ENCODE measurements at places on chromosomes 5 and 9.

DNA sequence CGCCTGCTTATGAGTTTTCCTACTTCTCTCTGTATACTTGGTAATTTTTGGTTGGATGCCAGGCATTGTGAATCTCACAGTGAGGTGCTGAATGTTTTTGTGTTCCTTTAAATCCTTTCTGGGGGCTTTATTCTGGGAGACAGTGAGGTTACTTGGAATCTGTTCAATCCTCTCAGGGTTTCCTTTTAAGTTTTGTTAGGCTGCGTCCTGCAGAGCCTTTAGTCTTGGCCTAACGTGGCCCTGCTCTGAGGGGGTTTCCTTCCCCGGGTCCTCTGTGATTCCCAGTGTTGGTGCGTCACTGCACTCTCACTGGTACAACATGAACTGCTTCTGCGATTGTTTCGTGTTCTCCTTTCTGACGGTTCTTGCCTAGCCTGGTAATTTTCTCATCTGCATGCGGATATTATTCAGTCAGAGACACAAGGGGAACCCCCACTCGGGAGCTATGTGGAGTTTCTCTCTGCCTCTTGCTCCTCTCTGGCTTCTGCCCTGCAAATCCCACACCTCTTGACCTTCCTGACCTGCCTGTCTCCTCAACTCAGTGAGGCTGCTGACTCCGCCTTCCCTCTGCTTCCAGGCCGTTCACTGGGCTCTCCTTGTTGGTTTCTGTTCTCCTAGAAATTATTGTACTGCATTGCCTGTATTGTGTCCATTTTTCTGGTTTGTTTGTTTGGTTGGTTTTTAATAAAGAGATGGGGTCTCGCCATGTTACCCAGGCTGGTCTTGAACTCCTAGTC is 128.1 kb downstream of the DAB2IP start:
- no peak for DNase-seq

DNA sequence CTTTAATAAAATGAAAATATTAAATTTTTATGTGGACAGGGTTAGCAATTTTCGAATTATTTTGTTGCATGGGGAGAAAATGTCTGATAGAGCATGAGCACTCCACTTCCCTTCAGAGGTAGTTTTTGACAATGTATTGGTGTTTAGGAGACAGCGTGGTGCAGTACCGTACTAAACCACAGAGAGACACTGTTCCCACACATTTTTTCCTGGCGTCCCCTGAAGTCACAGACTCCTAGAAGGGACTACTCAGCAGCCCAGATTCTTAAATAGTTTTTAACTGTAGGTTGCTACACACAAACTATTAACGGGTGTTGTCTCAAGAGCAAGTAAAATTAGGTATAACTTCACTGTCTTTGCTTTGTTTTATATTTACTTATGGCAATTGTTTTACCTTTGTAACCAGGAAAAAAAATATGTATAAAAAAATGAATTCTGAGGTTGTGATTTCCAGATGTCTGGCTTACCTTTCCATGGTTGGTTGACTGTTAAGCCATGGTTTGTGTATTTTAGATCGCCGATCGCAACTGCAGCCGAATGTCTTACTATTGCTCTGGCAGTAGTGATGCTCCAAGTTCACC is 171.2 kb downstream of the DOCK8 start:
- DNase-seq = peak; percentile 3

DNA sequence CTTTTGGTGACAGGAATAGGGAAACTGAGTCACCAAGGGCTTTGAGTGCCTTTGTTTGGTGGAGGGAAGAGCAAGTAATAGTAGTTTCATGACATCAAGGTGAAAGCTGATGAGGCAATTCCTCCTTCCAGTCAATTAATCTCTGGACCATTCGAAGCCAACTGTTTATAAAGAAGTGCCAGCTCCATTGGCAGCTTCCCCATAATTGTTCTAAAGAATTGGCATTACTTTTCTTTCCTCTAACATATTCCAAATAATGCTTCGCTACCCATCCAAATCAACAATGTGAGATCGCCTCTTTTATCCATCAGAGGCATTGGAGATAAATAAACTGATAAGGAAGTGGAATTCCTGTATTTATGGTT is 132.4 kb downstream of the NPR3 start:
- DNase-seq = no peak

DNA sequence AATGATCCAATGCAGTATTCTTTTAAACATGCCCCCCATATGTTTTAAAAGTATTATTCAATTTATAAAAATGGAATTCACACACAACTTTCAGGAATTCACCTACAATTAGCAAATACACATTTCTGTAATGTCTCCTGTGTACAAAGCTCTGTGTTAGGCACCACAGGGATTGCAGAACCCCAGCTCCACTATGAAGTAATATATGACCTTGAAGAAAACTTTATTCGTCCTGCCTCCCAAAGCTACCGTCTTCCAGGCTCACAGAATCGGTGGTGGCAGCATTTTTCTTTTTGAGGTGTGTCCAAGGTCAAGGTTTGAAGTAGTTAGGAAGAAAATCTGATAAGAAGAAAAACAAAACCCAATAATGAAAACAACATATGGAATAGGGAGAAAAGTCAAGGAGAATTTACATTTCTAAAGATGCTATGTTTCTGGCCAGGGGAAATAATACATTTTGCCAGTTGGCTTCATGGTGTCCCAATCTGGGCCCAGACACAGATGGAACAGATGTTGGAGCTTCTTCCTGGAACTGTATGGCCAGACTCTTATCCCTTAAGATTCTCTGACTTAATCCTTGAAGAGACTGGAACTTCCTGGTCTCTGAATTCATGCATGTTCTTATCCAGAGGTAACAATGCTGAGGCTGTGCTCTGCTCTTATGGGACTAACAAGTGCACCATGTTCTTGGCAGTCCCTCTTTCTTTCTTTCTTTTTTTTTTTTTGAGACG is 22.0 kb upstream of the LVRN start:
- no peak for DNase-seq

DNA sequence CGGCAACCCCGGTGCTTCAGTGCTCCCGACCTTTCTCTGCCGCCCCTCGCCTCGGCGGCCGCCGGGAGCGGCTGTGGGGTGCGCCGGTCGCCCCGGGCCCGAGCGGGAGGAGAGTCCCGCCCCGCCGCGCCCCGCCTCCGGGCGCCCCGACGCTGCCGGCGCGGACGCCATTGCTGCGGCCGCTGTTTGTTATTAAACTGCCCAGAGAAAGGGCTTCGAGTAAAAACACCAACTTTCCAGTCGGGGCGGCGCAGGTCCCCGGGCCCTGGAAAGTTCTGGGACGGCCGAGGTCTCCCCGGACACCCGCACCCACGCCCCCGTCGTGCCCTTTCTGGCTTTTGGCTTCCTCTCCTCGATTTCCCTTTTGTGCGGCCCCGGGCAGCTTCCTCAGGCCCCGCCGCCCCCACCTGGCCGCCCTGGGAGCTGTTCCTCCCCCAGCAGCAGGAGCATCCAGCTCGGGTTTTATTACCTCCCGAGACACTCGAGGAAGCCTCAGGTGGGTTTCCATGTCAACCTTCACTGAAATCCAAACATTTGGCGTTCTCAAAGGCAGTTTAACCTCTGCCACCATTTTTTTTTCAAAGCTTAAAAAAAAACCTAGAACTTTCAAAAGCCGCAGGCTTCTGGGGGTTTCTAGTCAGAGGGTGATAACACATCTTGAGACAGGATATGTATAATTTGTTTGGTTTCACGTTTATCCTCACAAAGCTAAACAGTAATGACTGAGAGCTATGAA is 334.4 kb downstream of the CWC27 start:
- peak; percentile 4 for DNase-seq

- no peak for DNase-seq
Measured at GRCh38 chr5:82417776-82418607, 139.8 kb upstream of the RPS23 start.

GRCh38 chr9:82604947-82605656 is 457.8 kb downstream of the RASEF start:
- DNase-seq = no peak

DNA sequence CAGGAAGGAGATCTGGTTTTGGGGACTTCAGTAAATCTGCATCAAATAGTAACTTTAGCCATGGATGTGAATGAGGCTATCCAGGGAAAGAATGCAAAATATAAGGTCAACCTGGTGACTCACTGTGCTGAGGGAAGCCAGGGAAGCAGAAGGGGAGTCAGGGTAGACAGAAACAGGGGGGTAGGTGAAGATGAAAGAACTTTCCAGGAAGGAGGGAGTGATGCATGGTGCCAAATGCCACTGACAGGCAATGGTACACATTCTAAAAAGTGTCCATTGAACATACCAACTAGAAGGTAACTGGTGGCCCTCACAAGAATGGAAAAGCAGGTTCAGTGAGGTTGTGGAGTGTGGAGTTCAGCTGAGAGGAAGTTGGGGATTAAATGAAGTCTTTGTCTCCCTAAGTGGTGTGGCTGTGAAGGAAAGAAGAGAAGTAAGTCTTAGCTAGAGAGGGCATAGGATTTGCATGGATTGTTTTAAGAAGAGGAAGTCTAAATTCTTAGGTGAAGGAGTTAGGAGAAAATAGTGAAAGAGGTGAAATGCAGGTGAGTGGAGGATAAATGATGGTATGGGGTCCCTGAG is 35.5 kb downstream of the PALM2AKAP2 start:
- no peak for DNase-seq

GRCh38 chr9:99592834-99593574 is 228.7 kb upstream of the NR4A3 start:
- DNase-seq = no peak

DNA sequence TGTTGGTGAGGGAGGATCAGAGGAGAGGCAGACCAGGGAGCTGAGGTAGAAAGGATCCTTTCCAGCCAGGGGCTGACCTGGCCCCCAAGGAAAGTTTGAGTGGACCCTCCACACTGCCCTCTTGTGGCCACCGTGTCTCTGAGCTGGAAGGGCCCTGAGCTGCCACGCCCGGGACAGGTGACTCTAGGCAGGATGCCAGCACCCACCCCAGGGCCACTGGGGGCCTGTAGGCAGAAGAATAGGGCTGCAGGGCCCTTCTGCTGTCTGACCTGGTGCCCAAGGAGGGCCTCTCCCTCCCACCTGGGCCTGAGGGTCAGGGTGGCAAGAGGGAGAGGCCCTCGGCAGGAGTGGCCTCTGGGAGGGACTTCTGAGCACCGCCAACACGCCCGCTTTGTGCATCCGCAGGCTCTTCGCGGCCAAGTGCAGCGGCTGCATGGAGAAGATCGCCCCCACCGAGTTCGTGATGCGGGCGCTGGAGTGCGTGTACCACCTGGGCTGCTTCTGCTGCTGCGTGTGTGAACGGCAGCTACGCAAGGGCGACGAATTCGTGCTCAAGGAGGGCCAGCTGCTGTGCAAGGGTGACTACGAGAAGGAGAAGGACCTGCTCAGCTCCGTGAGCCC is 76.8 kb downstream of the LMX1B start:
- no peak for DNase-seq

GRCh38 chr5:178461004-178461730 is 129.0 kb downstream of the COL23A1 start:
- peak; percentile 29 for DNase-seq

- DNase-seq = no peak
Measured at GRCh38 chr9:86765746-86766430, 181.4 kb downstream of the GAS1 start.

- no peak for DNase-seq
Measured at GRCh38 chr9:27125030-27125429, 16.0 kb downstream of the TEK start.

DNA sequence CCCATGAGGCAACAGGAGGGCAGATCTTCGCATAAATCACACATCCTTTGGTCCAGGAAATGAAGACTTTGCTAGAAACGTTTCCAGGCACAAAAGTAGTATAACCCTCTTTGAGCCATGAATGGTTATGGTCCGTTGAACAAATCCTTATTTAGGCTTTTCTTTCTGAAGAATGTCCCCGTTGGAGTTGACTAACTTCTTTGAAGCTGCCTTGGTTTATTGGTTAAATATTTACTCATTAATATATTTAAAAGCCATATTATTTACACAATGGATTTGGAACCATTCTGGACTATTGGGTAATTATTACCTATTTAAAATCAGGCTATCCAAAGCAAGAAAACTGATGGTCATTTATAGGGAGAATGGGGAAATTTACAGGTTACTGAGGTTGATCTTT is 347.6 kb upstream of the SLC30A5 start:
- DNase-seq = no peak

DNA sequence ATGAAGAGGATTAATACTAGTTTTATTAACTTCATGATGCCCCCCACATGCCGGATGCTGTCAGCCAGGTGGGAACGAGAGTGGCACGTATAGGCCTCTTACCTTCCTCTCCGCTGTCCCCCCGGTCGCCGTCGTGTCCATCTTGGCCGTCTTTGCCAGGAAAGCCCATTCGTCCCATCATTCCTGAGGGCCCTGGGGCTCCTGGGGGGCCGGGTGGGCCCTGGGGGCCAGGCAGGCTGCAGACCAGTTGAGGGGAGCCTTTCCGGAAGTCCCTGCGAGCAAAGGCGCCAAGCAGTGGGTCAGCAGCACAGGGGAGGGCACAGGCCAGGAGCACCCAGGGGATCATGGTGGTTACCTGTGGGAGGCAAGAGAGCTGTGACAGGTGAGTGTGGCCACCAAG is 15.8 kb downstream of the C1QTNF2 start:
- no peak for DNase-seq

- DNase-seq = no peak
Measured at GRCh38 chr5:2519153-2519552, 232.3 kb downstream of the IRX2 start.

DNA sequence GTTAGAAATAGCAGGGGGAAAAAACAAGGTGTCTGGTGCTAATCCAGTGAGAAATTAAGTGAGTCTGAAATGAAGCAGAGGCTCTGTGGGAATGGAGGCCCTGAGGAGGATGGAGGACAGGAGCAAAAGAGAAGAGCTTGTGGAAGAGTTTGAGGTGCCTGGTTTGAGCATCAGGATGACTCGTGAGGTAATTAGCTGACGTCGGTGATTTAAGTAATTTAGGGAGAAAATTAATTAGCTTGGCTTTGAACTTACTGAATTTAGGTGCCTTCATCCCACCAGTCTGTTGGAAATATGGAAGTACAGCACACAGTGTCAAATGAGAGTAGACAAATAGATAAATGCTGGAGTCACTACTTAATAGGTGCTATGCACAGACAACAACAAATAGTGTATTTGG is 103.0 kb upstream of the CDH6 start:
- no peak for DNase-seq

DNA sequence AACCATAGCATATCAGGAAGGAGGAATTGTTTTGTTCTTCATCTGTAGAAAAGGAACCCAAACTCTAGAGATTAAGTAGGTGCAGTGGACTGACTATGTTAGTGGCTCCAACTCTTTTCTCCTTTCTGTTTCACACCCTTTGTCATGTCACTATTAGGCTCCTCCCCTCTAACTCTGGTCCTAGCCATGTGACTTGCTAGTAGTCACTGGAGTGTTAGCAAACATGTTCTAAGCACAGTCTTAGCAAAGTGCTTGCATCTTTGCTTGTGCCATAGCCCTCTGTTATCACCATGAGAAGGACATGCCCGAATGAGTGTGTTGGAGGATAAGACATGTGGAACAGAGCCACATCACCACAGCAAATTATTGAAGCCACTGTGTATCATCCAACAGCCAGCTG is 55.4 kb upstream of the PPP3R2 start:
- DNase-seq = no peak
